CD8-positive, alpha-beta memory T cell (primary cell): ENCODE measurements at places on chromosomes 2 and 18. TPM values are rescaled to one million over a fixed set of nuclear protein-coding genes. Genes with fewer than 3 reads are reported as not detected.

MTA3 gene
- total RNA-seq, result 24.1 TPM

TRAF3IP1 gene
- total RNA-seq, result 14.7 TPM

PJVK gene
- 1.9 TPM for total RNA-seq

OSBPL6 gene
- total RNA-seq, result 1.6 TPM

STPG4 gene
- not detected for total RNA-seq

C2orf78 gene
- not detected for total RNA-seq

SP140 gene
- total RNA-seq, result 108 TPM

HOXD1 gene
- not detected for total RNA-seq

DNA sequence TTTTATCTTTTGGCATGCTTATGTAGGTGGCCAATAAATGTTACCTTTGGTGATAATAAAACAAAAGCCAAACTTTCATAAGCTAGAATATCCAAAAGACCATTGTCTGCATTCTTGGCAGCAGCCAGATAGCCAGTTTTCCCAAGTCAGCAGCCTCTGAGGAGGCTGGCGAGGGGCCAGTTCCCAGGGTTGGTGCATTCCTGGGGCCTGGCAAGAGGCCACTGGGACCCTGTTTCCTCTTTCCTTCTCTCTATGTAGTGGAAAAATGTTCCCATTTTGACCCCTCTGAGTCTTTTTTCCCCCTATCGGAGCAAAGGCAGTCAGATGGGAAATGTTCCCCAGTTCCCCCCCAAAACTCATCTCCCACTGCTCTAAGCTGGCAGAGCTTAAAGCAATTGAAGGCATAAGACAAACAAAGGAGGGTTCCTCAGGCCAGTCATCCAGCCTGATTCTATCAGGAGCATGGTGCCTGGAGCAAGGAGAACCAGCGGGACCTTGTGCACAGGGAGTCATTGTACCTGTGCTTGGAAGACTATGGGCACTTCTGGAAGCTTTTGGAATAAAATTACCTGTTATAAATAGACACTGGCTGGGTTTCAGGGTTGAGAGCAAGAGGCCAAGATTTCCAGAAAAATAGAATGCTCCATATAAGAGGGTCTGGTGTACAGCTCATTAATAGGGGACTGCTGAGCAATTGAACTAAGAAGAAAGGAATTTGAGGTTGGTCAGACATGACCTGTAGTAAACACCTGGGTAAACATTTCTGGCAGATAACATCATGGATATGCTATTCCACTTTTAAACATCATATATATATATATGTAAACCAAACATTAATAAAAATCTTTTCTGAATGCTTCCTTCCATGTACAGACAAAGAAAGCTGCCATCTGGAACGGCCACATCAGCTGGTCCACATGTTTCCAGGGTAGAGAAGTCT, 63.4 kb downstream of the NCKAP5 start:
- no peak for DNase-seq

DNA sequence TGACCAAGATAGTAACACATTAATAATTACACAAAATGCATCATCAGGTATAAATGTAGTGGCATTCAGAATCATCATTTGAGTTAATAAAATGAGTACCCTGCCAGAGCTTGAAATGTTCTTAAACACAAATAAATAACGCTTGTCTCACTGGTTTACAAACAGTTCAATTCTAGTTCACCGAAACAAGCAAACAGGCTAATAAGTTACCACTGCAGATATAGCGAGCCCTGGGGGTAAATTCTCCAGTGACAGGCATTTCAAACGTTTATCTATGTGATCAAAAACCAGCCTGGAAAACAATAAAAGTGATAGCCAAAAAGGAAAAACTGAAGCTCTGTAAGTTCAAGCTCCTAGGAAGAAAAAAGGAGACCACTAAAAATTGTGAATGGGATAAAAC, 152.6 kb downstream of the THADA start:
- no peak for DNase-seq

- DNase-seq, result no peak
Observed at GRCh38 chr2:63662028-63662804, 73.5 kb downstream of the MDH1 start.

DNA sequence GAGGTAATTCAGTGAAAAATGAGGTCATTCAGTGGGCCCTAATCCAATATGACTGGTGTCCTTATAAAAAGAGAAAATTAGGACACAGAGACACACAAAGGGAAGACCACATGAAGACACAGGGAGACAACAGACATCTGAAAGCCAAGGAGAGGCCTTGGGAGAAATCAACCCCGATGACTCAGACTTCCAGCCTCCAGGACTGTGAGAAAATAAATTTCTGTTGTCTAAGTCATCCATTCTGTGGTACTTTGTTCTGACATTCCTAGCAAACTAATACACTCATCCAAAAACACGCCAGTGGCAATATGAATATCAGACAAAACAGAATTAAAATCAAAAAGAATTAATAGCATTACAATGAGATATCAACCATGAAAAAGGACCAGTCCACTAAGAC, 303.7 kb downstream of the SS18 start:
- DNase-seq, result no peak

DNA sequence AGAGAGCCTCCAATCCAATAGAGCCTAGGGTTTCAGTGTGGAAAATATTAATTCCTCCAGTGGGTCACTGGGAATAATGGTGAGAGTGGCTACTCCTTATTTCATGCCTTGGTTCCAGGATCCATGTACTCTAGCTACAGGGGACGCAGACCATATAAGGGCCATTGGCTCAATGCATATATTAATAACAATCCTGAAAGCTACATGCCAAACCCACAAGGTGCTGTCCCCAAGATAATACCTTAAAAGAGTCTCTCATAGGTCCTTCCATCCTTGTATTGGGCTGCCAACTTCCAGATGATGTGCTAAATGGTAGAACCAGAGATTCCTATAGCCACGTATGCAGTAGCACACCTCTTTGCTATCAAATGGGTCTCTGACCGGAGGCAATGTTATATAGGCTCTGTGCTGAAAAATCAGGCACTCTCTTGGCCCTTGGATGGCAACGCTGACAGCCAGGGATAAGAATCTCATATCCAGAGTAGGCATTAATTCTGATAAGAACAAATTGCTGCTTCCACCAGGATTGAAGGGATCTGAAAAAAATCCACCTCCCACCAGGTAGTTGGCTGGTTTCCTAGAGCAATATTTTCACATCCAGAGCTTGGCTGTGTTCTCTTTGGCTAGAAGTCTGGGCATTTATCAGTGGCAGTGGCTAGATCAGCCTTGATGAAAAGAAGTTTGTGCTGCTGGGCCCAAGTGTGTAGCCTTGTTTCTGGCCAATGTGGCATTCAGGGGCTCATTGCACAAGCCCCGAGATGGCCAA, 218.1 kb upstream of the MGAT5 start:
- no peak for DNase-seq

GRCh38 chr2:67013821-67014220, 383.3 kb upstream of the ETAA1 start:
- no peak for DNase-seq

DNA sequence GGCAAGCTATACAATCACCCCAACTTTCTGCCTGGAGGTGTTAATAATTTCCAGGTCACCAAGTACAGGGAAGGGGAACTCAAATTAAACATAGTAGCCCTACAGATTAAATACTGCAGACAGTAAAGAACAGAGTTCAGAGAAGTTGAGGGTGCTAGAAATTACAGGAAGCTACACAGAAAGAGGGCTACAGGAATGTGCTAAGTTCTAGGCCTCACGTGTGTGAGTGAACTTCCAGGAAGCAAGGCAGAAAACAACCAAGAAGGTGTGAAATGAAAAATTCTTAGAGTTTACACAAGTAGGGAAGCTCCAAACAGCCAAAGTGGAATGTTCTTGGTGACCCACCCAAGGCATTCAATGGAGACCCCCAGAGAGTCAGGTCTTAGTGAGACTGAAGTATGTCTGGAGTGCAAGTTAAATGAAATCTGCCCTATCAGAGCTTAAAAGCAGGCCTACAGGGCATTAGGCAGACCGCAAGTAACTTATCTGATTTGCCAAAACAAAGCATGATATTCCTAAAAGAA, 58.1 kb upstream of the RNU4ATAC start:
- no peak for DNase-seq

- DNase-seq, result no peak
Observed at GRCh38 chr2:207167099-207167923, 1.6 kb upstream of the KLF7 start.

GRCh38 chr2:231348173-231348572, 47.3 kb upstream of the B3GNT7 start:
- DNase-seq, result no peak

GRCh38 chr2:66041902-66042657, 392.8 kb upstream of the MEIS1 start:
- DNase-seq, result no peak

DNA sequence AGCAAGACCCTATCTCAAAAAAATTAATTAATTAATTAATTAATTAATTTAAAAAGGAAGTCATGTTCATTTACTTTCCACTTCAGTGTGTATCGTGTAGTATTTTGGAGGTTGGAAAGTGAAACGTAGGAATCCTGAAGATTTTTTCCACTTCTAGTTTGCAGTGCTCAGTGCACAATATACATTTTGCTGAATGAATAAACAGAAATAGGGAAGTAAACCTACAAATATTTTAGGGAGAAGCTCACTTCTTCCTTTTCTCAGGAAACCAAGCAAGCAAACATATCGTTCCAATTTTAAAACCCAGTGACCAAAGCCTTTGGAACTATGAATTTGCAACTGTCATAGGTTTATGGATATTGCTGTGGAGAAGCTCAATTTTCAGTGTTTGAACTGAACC, 27.8 kb downstream of the SLC14A1 start:
- no peak for DNase-seq

DNA sequence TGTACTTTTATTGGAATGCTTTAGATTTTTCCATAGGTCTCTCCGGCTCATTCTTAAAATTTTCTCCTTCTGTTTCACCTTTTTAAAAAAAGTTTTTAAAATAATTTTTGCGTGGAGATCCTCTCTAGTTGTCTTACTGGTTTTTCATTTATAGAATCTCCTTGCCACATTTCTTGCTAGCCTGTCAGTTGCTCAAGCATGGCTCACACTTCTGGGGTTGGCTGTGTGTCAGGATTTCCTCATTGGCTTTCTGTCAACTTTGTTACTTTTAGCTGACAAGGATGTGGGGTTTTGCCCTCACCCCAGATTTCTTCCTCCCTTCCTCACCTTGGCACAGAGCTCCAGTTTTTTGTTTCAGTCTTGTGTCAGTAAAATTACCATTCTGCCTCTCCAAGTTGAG, 124.6 kb downstream of the ZNF407 start:
- no peak for DNase-seq

DNA sequence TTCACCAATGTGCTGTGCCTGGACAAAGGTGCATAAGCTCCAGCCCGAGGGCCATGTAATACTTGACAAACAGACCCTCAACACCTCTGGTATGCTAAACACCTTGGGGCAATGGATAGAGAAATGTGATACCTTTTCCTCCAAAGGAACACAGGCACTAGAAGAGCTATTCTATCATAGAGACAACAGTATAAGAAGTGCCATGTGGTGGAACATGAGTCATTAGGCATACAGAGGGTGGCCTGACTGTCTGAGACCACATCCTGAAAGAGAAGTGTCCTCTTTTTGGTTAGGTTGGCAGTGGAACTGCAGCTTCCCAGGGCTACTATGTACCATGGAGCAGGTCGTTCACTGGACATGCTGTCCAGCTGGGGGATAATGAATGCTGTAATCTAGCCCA, 153.9 kb downstream of the INSIG2 start:
- DNase-seq, result no peak

DNA sequence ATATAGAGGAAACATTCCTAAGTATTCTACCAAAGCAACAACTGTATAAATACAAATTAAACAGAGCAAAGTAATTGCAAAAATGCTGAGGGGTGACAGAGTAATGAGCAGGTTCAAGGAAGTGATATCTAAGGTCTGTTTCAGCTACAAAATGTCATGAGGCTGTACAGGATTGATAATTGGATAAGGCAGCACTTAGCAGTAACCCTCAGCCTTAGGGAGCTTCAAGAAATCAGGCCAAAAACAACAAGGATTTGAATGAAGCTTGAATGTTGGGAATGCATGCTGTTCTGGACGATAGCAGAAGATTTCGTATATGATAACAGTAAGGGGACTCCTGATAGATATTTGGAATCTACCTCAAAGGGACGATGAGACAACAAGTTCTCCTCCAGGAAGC, 142.0 kb upstream of the MMADHC start:
- DNase-seq, result no peak

DNA sequence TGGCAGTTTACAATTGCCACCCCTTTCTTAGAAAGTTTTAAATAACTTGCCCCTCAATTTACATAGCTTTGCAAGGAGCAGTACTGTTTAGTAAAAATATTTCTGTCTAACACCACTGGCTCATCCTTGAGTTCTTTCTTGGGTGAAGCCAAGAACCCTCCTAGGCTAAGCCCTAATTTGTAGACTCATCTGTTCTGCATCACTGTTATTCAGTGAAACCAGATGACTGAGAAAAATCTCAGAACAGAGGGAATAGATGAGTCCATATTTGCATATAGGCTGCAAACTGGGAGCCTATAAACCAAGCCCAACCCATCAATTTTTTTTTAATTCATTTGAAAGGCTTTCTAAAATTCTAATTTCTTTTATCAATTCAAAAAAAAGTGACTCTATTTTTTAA, 161.4 kb upstream of the TFPI start:
- no peak for DNase-seq

DNA sequence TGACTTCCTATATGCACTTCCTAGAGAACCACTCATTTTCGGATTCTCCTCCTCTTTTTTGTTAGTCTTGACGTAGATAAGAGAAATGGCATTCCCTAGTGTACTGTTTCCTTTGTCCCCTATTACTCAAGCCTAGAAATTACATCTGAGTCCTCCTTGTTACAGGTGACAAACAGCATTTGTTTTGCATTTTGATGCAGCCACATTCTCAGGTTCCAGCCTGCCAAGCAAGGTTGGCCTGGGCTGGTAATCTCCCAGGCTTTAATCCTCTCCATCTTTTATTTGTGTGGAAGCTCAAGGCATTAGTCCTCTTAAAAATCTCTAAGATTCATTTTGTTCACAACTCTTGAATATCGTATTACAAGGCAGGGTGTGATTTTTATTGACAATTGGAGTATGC, 318.0 kb upstream of the NRP2 start:
- no peak for DNase-seq

GRCh38 chr2:46167924-46168323, 129.3 kb upstream of the EPAS1 start:
- DNase-seq, result no peak

DNA sequence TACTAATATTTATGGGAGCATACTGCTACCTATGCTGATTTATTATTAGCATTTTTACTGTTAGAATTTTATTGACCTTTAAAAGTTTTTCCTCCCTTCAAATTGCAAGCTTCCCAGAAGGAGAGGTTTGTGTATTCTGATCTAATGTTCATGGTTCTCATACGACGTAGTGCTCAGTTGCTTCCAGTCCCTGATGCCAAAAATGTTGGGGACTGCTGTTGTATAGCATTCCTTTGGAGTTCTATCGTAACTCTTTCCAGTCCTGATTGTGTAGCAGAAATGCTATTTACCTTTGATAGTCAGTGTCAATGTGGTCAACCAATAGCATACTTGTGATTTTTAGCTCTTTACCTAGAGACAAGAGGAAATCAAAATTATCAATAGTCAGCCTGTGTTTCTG, 69.5 kb upstream of the ZSWIM2 start:
- DNase-seq, result no peak

DNA sequence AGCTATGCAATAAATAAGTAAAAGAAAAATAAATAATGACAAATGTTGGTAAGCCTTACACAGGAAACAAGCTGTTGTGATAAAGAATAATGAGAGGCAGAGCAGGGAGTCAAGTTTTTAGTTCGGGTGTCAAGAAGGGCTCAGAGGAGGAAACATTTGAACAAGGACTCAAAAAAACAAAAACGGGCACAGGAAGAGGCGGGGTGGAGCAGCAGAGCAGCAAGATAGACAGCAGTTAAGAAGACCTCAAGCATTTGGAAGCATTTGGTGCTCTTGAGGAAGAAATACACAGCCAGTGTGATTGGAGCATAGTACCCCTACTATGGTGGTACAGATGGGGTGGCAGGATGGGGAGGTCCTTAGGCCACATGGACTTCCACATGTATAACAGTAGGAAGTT, 2.8 kb downstream of the TMEM169 start:
- no peak for DNase-seq
